ENCODE measurements at places on chromosomes 16 and 17.
A peak's percentile ranks its signal among the peaks of the same experiment; 100 is the strongest.

GRCh38 chr16:88906020-88906419 lies 39.6 kb upstream of the PABPN1L start:
- DNase-seq, result no peak

GRCh38 chr17:2701996-2702741 lies 9.4 kb downstream of the CLUH start:
- DNase-seq, result no peak

- DNase-seq, result no peak
These were observed 22.5 kb upstream of the CACNG1 start for GRCh38 chr17:67021743-67022450.

- DNase-seq, result no peak
These were observed 45.1 kb upstream of the TOX3 start for GRCh38 chr16:52591934-52592592.

GRCh38 chr17:1627182-1627981 lies 1.3 kb downstream of the SLC43A2 start:
- no peak for DNase-seq

DNA sequence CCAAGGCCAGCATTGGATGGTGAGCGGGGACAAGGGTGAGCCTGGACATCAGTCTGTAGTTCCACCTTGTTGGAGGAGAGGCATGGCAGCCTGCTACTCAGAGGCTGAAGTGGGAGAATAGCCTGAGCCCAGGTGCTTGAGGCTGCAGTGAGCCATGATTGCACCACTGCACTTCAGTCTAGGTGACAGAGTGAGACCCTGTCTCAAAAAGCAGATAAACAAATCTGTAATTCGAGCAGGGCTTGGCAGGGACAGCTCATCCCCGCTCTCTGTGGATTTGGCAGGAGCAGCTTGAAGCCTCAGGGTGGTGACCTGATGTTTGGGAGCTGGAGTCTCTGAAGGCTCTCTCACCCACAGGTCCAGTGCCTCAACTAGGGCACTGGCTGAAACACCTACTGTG lies 38.6 kb upstream of the ZCCHC14 start:
- DNase-seq, result no peak

DNA sequence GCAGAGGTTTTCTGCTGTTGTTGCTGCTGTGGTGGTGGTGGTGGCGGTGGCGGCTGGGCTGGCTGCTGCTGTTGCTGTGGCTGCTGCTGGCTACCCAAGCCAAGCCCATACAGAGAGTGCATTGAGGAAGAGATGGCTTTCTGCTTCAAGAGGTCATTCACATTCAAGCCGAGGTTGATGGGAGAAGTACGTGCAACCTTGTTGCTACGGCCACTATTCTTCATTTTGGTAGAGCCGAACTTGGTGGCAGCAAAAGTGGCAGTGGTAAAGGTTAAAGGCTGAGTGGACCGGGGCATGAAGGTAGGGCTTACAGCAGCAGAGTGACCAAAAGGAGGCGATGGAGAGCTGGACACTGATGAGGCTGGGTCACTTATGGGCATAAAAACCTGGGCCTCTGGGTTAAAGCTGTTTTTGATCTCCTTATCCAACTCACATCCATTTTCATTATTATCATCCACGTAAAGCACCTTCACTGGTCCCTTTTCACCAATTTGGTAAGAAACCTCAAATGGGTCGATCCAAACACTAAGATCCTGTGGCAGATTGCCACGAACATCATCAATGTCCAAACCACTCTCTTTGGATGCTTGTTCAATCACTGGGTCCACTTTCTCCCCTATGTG lies 2.8 kb downstream of the TOB1 start:
- DNase-seq, result peak; percentile 31

- peak; percentile 15 for DNase-seq
These were observed 67.6 kb downstream of the USP31 start for GRCh38 chr16:23081675-23082119.

- no peak for DNase-seq
These were observed 14.5 kb downstream of the SPIRE2 start for GRCh38 chr16:89842471-89843408.

- peak; percentile 95 for DNase-seq
These were observed 15.4 kb downstream of the RHBDL3 start for GRCh38 chr17:32281011-32281451.

DNA sequence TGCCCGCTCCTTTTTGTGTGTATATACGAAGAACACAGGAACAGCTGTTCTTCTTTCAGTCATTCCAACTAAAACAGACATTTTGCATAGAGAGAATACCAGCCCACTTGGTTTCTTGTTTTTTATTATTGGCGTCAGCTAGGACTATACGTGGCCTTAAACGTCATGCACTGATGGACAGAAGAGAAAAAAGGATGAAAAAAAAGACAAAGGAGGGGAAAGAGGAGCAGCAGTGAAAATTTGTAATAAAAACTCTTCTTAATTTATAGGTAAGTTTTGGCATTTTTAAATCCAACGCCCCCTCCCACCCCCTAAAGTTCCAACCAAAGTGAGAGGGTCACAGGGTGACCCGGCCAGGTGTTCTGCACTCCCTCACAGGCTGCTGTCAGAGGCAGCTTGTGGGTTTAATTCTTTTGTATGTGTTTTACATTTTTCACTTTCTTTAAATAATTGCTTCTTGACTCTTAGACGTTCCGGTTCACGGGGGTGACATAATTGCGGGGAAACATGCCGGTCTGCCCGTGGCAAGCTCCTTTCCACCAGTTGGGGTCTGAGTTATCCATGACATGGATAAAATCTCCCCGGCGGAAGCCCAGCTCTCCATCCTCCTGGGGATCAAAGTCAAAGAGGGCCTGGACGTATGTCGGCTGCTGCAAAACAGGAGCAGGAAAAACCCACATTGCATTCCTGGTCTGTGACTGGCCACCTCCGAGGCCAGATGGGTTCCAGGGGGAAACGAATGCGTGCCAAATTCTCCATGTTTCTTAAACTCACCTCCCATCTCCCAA lies 30.9 kb upstream of the SLC25A19 start:
- DNase-seq, result no peak

- no peak for DNase-seq
These were observed 3.6 kb upstream of the MAFG start for GRCh38 chr17:81931189-81931556.

- DNase-seq, result no peak
These were observed 2.4 kb downstream of the SYNGR3 start for GRCh38 chr16:1991948-1992703.

DNA sequence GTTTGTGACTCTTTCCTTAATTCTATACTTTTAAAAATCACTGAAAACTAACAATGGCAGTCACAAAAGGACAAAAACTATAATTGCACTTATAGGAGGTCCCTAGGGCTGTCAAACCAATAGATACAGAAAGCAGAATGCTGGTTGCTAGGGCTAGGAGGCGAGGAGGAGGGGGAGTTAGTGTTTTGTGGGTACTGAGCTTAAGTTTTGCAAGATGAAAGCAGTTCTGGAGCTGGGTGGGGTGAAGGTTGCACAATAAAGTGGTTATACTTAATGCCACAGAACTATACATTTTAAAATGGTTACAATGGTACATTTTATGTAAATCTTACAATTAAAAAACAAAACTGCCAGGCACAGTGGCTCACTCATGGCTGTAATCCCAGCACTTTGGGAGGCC lies 27.3 kb downstream of the NUBP1 start:
- DNase-seq, result no peak

DNA sequence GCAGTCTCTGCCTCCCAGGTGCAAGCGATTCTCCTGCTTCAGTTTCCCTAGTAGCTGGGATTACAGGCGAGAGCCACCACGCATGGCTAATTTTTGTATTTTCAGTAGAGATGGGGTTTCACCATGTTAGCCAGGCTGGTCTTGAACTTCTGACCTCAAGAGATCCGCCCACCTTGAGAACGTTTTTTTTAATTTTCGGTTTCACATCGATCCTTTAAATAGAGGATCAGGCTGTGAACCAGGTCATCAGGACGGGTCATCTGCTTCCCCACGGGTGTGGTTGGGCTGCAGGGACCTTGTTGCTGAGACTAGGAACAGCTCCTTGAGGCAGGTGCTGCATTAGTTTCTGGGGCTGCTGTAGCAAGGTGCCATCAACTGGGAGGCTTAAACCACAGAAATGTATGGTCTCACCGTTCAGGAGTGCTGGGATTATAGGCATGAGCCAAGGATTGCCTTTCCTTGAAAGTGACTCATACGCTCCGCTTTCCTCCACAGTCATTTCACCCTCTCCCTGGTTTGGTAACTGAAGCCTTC lies 7.9 kb upstream of the NAGPA start:
- no peak for DNase-seq

GRCh38 chr16:46911038-46911437 lies 26.9 kb downstream of the GPT2 start:
- no peak for DNase-seq

DNA sequence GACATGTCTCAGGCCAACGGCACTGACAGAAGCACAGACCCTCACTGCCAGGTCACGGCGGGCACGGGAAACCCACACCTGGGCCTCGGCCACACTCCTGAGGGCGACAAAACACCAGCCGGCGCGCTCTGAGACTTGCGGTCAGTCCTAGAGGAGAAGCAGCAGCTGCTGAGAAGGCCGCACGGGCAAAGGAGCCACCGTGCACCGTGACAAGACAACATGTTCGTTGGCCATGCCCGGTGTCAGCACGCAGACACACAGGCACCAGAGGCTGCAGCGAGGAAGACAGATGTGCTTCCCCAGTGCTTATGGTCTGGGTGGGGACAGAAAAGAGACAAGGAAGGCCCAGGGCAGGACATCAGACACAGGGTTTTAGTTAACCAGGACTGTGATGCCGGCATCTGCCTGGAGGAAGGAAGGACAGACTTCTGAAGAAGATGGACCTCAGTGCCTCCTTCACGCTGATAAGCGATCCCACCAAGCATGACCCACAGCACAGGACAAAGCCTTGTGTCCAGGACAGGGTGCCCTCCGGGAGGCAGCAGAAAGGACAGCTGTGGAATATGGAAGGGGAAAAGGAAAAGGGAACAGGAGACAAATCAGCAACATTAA lies 84.0 kb downstream of the ANKRD11 start:
- no peak for DNase-seq

- DNase-seq, result peak; percentile 59
These were observed 143.3 kb downstream of the PARN start for GRCh38 chr16:14486520-14487303.

DNA sequence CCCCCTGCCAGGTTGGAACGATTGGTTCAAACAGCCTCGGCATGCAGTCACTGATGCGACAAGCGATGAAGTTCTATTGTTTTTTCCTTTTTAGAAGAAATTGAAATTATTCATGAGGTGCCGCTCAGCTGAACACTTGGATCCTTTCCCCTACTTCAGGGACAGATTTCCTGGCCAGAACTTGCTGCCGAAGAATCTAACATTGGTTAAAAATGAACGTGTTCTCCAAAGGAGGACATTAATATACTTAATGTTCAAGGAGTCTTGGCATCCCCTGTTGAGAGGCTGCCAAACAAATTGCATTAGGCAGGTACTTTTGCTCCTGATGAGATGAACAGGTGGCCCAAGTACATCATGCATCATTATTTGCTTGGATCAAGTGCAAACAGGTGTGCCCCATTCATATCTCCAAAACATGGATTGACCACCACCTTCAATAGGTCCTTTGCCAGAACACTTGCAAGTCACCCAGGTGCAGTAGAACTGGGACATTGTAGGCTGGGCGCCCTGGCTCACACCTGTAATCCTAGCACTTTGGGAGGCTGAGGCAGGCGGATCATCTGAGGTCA lies 437.2 kb downstream of the HAPSTR1 start:
- DNase-seq, result no peak

- DNase-seq, result no peak
These were observed 382.3 kb upstream of the MAF start for GRCh38 chr16:79982862-79983261.

- peak; percentile 33 for DNase-seq
These were observed at the start of gene RHBDL3 for GRCh38 chr17:32265192-32265923. RHBDL3 (plus strand) TSS chr17:32265832; CDS start chr17:32266190, 358 bp downstream.

DNA sequence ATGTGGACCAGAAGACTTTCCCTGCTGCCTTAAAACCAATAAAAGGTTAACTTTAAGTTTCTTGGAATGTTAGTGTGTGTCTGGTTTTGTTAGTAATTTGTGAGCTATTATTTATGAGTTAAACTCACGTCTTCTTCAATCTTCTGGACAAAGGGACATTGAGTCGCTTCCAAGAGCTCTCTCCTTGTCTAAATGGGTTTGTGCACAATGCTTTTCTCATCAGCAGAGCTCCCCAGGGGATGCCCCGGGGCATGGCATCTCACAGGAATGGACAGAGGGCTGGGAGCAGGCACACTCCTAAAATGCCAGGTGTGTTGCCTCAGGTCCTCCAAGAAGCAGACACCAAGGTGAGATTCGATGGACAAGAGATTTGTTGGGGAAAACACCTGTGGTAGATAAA lies 90.5 kb downstream of the RGS9 start:
- DNase-seq, result peak; percentile 55

DNA sequence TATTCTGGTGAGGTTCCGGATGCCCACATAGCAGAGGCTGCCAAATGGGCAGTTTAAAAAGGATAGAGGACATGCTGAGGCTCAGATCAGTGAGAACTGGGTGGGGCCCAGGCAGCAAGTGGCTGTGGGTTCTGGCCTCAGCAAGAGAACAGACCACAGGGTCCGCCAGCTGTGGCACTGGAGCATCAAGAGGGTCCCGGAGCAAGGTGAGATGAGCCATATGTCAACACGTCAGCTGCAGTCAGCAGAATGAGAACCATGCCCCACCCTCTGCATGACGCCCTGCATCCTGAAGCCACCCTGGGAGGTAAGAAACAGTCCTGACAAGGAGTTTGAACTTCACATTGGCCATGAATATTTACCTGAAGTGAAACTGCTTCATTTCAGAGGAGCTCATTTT lies 20.1 kb upstream of the CCL5 start:
- DNase-seq, result no peak

DNA sequence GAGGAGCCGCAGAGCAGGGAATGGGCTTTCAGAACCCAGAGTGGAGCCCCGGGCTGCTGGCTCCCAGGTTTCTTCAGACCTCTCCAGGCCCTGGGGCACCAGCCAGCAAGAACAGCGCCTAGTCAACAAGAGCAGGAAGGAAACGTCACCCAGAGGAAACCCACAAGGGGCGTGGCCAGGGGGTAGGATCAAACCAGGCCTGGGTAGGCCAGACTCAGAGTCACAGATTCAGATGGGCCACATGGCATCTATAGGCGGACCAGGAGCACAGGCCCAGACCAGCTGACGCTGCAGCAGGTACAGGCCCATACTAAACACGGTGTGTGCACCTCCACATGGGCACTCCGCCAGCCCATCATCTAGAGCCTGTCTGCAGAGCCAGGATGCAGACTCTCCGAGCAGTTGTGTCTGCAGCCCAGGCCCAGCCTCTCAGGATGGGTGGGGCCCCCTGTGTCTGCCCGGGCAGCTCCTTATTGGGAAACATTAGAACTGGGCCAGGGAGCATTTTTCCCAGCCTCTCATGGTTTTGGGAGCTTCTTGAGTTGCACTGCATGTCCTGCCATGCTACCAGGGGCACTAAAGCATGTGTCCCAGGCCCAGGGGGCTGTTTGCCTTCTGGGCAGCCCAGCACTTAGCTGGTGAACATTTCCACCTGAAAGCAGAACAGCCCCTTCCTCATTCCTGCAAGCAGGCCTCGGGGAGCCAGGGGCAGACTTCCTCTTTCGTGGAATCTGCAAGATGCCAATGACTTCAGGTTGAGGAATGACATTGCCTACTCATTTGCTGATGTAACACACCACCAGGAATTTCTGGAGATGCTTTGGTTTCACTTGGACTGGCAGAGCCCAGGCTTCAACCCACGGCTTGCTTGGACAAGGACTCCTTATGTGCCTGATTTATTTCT lies at the start of gene NLRP1:
Gene NLRP1 (minus strand): TSS at position 127 of the 904 bp plus-strand sequence. CDS start 552 bp downstream, outside the sequence.
- DNase-seq, result no peak

GRCh38 chr17:65956814-65957213 lies 235.1 kb downstream of the CEP112 start:
- DNase-seq, result no peak

- DNase-seq, result no peak
These were observed 43.1 kb downstream of the SCNN1G start for GRCh38 chr16:23225634-23226033.

GRCh38 chr17:19368229-19368628 lies 5.7 kb upstream of the B9D1 start:
- no peak for DNase-seq
